ENCODE measurements at places on chromosomes 12 and 14. TPM values are rescaled to one million over a fixed set of nuclear protein-coding genes. Genes with fewer than 3 reads are reported as not detected.

Gene KRT74
- total RNA-seq = 0.26 TPM

Gene ACACB
- total RNA-seq = 43.3 TPM

Gene GALNT16
- not detected for total RNA-seq

- H3K27me3 ChIP-seq = no peaks in the 10 kb centered on the region
- H3K4me1 ChIP-seq = no peaks in the 10 kb centered on the region
- no peak overlapping the region for H3K4me3 ChIP-seq
These were observed 139.9 kb downstream of the GRIP1 start for GRCh38 chr12:66538970-66539369.

- H3K36me3 ChIP-seq = no peaks in the 10 kb centered on the region
- peak; percentile 98 for DNase-seq
- no peaks in the 10 kb centered on the region for H3K27me3 ChIP-seq
- H3K4me3 ChIP-seq = peak overlapping the region; percentile 91
- H3K27ac ChIP-seq = peak overlapping the region; percentile 99
These were observed 30.7 kb downstream of the P2RX4 start for GRCh38 chr12:121240484-121241101.

Gene ARHGEF40
- 0.08 TPM for total RNA-seq

Gene CLEC4A
- 2.9 TPM for total RNA-seq

DNA sequence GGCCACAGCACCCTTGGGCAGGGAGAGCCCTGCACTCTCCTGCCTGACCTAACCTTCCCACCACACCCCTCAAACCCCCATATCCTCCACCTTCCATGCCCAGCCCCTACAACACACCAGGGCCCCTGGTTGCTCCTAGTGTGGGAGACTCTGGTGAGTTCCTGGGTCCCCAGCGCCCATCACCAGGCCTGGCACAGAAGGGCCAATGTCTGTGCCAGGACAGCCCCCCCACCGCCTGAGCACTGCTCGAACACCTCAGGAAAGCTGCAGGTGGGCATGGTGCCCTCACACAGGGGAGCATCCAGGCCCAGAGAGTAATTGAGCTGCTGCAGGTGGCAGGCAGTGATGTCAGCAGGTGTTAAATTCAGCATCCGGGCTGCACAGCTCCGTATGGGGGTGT lies 15.2 kb downstream of the ADCY6 start:
- H3K27me3 ChIP-seq = no peaks in the 10 kb centered on the region
- no peaks in the 10 kb centered on the region for H3K36me3 ChIP-seq
- no peak overlapping the region for H3K4me3 ChIP-seq
- H3K27ac ChIP-seq = no peak overlapping the region
- DNase-seq = no peak
- no peaks in the 10 kb centered on the region for H3K4me1 ChIP-seq

- no peaks in the 10 kb centered on the region for H3K4me1 ChIP-seq
- no peak for DNase-seq
- no peaks in the 10 kb centered on the region for H3K36me3 ChIP-seq
These were observed 106.6 kb upstream of the ATP2B1 start for GRCh38 chr12:89815225-89815624.

GRCh38 chr12:94851396-94852028 lies 152.0 kb downstream of the NDUFA12 start:
- H3K4me3 ChIP-seq = no peak overlapping the region
- no peak overlapping the region for H3K27ac ChIP-seq
- no peaks in the 10 kb centered on the region for H3K4me1 ChIP-seq

- no peaks in the 10 kb centered on the region for H3K27me3 ChIP-seq
- peaks cover 5% of the 10 kb centered on the region for H3K4me1 ChIP-seq
These were observed 28.1 kb downstream of the TMEM116 start for GRCh38 chr12:111984820-111985219.

DNA sequence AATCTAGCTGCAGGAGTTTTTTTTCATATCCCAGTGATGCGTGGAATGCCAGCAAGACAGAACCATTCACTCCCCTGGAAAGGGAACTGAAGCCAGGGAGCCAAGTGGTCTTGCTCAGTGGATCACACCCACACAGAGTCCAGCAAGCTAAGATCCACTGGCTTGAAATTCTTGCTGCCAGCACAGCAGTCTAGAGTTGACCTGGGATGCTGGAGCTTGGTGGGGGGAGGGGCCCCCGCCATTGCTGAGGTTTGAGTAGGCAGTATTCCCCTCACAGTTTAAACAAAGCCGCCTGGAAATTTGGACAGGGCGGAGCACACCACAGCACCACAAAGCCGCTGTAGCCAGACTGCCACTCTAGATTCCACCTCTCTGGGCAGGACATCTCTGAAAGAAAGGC lies 86.9 kb upstream of the STXBP6 start:
- no peaks in the 10 kb centered on the region for H3K36me3 ChIP-seq
- H3K4me3 ChIP-seq = no peak overlapping the region
- peaks cover 34% of the 10 kb centered on the region for H3K27me3 ChIP-seq
- H3K4me1 ChIP-seq = peaks cover 7% of the 10 kb centered on the region
- no peak overlapping the region for H3K27ac ChIP-seq

Gene FGD4
- 0.47 TPM for total RNA-seq

DNA sequence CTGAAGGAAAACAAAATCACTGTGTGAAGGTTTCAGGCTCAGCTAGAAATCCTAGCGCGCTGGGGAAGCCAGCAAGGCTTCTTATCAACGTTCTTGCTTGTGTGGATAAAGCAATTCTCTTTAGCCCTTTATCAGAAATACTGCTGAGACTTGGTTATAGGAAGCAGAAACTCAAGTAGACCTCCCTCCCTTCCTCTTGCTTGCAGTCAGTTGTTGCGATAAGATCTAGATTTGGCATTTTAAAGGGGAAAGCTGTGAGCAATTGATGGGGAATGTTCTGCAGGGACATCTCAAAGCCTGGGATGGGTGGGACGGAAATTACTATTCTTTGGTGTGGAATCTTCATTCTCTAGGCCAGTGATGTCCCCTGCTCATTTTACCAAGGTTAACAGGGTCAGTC lies 76.4 kb upstream of the ANO4 start:
- H3K4me1 ChIP-seq = peaks cover 5% of the 10 kb centered on the region
- DNase-seq = no peak
- H3K36me3 ChIP-seq = no peaks in the 10 kb centered on the region
- H3K27ac ChIP-seq = no peak overlapping the region
- no peak overlapping the region for H3K4me3 ChIP-seq

- H3K27ac ChIP-seq = peak overlapping the region; percentile 78
- H3K36me3 ChIP-seq = no peaks in the 10 kb centered on the region
- DNase-seq = no peak
- H3K27me3 ChIP-seq = no peaks in the 10 kb centered on the region
- no peak overlapping the region for H3K4me3 ChIP-seq
These were observed 1283.2 kb downstream of the TMEM121 start for GRCh38 chr14:106809615-106810014.

Gene EDDM3A
- total RNA-seq = not detected

- H3K4me1 ChIP-seq = peaks cover 12% of the 10 kb centered on the region
- H3K27ac ChIP-seq = no peak overlapping the region
- DNase-seq = no peak
- H3K4me3 ChIP-seq = no peak overlapping the region
These were observed 113.1 kb upstream of the CCND2 start for GRCh38 chr12:4160314-4161040.

GRCh38 chr14:98564006-98564405 lies 708.0 kb downstream of the BCL11B start:
- H3K4me1 ChIP-seq = no peaks in the 10 kb centered on the region
- no peak overlapping the region for H3K27ac ChIP-seq
- H3K4me3 ChIP-seq = no peak overlapping the region
- H3K36me3 ChIP-seq = peaks cover 2% of the 10 kb centered on the region
- no peaks in the 10 kb centered on the region for H3K27me3 ChIP-seq

Gene TMTC3
- 11.9 TPM for total RNA-seq

DNA sequence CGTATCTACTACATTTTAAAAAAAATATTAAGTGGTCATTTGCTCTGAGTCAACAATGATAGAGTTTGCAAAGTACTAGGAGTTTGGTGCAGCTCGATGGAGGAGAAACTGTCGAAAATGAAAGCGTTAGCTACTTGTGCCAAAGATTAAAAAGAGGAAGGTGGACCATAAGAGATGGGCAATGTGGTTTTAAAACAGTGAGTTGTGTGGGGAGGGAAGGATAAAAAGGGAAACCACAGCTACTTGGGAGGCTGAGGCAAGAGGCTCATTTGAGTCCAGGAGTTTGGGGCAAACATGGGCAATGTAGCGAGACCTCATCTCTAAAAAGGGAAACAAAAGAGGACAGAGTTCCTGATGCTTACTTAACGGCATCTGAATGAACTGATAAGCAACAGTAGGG lies 18.2 kb upstream of the STRAP start:
- H3K4me1 ChIP-seq = peaks cover 3% of the 10 kb centered on the region
- no peak overlapping the region for H3K4me3 ChIP-seq
- no peak for DNase-seq

GRCh38 chr12:110246636-110247339 lies 34.3 kb upstream of the ATP2A2 start:
- no peaks in the 10 kb centered on the region for H3K36me3 ChIP-seq
- H3K4me3 ChIP-seq = no peak overlapping the region
- H3K27me3 ChIP-seq = peaks cover 3% of the 10 kb centered on the region

Gene TEAD4
- not detected for total RNA-seq

DNA sequence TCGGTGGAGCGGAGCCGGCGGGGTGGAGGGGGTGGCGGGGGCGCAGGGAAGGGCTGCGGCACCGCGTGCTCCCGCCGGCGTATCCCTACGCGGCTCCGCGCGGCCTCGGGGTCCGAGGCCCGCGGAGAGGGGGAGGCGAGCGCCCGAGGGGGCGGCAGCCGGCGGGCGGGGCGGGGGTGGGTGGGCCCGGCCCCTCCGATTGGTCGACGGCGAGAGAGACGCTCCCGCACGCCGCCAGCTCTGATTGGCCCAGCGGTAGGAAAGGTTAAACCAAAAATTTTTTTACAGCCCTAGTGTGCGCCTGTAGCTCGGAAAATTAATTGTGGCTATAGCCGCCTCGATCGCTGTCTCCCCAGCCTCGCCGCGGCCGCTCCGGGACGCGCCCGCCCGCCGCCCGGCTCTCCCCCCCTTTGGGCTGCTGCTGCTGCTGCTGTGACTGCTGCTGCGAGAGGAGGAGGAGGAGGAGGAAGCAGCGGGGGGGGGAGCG lies at the start of gene FOXG1:
FOXG1 (plus strand) TSS at position 319 of the 487 bp plus-strand sequence. CDS start 493 bp downstream, outside the sequence.
- peaks cover 2% of the 10 kb centered on the region for H3K36me3 ChIP-seq
- H3K27ac ChIP-seq = no peak within 1 kb of the TSS
- peak within 1 kb of the TSS; percentile 79 for H3K4me3 ChIP-seq
- peaks cover 45% of the 10 kb centered on the region for H3K27me3 ChIP-seq
- peaks cover 14% of the 10 kb centered on the region for H3K4me1 ChIP-seq

Gene MANSC1
- total RNA-seq = 0.34 TPM

GRCh38 chr12:124243936-124244335 lies 51.0 kb upstream of the RFLNA start:
- DNase-seq = no peak
- H3K4me3 ChIP-seq = no peak overlapping the region
- H3K27me3 ChIP-seq = peaks cover 12% of the 10 kb centered on the region

GRCh38 chr14:22383515-22384166 lies 205.4 kb downstream of the DAD1 start:
- no peaks in the 10 kb centered on the region for H3K27me3 ChIP-seq
- H3K4me1 ChIP-seq = no peaks in the 10 kb centered on the region
- no peaks in the 10 kb centered on the region for H3K36me3 ChIP-seq
- H3K27ac ChIP-seq = peak overlapping the region; percentile 80
- no peak overlapping the region for H3K4me3 ChIP-seq
- DNase-seq = no peak

DNA sequence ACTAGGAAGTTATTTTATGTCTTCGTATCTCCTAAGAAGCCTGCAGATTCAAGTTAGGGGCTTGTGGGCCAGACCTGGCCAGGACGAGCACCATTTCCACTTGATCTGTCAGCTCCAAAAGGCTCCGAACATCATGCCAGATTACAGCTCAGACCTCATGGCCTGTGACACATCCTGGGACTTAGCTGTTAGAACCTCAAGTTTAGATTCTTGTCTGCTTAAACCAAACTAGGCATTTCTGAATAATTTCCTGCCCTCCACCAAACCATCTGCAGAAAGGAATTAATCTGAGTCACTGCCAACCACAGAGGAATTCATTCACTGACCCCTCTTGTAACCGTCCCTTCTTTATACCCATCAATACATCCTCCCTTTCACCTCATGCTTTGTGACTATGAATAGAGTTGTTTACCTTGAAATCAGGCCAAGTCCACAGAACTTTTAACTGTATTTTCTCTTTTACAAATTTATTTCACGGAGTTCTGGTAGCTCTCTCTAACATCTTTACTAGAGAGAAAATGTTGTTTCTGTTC lies 120.3 kb downstream of the FBXL14 start:
- H3K36me3 ChIP-seq = no peaks in the 10 kb centered on the region
- H3K4me3 ChIP-seq = no peak overlapping the region
- DNase-seq = no peak
- H3K4me1 ChIP-seq = peaks cover 7% of the 10 kb centered on the region

Gene TAS2R19
- 4.7 TPM for total RNA-seq

DNA sequence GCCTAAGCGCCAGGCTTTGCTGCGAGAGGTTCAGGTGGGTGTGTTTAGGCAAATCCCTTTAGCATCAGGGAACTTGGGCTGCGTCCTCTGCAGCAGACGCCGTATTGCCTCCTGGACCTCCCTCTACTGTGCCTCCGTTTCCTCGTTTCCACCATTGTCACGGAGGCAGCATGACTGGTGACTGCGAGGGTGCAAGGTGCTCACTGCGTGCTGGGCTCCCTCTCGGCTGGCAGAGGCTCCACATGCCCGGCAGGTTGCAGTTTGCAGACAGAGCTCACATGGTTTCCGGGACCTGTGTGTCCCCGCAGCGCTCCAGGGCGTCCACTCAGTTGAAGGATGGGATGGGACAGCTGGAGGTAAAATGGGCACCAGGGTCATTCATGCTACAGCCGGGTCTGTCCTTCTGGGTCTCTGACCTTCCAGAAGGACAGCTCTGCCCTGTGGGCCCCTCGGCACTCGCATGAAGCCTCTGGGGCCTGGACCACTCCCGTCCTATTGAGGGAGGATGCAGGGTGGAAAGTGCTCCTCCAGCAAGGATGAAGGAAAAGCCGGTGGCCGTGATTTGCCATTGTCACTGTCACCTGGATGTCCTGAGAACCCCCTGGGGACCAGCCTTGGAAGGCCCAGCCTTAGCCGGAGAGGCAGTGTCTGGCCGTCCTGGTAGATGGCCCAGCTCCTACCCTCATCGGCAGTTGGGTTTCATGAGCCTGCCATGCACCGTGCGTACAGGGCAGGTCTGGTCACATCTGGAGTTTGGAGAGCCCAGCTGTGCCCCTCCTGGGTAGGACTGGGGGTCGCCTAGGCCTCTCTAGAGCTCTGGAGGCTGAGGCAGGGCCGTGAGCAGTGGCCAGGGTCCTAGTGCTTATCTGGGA lies 146.5 kb downstream of the KIF26A start:
- DNase-seq = no peak
- no peak overlapping the region for H3K27ac ChIP-seq
- no peaks in the 10 kb centered on the region for H3K36me3 ChIP-seq
- H3K27me3 ChIP-seq = peaks cover 5% of the 10 kb centered on the region
- H3K4me1 ChIP-seq = peaks cover 2% of the 10 kb centered on the region

Gene NINJ2
- 0.85 TPM for total RNA-seq

Data from naive thymus-derived CD8-positive, alpha-beta T cell (primary cell).